Muscle of arm (tissue), 14 donors: ENCODE measurements at places on chromosomes 2 and 18. TPM values are rescaled to one million over a fixed set of nuclear protein-coding genes. Genes with fewer than 3 reads are reported as not detected.

DNA sequence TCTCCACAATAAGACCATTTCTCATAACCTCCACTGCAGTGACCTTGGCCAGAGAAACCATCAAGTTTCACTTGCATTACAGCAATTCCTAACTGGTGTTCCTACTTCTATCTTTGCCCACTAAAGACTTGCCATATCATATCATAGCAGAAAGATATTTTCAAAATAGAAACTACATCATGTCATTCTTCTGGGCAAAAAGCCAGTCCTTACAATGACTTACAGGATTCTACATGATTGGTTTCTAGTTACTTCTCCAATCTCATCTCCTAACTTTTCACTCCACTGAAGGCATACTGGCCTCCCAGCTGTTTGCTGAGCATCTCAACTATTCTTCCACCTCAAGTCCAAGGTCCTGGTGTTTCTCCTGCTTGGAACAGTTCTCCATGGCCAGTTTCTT, 151.4 kb downstream of the HNMT start:
- DNase-seq, result peak; percentile 2

DNA sequence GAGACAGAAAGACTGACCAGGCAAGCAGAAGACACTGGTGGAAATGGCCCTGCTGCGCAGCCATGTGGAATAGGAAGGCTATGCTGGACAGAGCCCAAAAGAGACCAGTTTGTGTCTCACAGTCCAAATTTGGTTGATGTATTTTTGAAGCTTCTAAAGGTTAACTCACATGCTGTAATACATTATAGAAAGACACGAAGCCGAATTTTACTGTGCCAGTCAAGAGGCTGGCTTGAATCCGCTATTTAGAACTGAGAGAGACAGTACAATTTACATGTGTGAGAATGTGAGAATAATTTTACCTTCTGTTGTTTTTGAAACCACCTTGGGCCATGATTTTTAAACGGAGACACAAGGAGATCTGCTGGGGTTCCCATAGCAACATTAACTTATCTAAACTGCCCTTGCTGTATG, 113.6 kb downstream of the METTL8 start:
- DNase-seq, result no peak

DNA sequence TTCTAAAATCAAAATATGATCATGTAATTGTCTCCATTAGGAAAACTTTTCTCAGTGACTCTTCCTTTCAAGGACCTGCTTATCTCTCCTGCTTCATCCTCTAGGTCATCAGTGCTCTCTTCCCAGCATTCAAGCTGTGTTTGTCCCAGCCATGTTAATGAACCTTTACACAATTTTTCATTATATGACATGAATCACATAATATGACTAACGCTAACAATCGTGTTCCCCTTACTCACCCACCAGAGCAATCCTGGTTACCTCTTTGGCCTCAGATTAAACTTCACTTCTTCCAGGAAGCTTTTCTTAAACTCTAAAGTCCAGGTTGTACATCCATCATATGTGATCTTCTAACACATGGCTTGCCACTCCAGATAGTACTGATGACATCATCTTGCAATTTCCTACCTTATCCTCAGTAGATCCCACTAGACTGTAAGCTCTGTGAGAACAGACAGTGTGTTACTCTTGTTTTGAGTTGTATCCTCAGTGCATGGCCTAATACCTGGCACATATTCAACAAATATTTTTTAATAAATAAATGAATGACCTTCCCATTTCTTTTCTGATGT, 882.9 kb upstream of the ZEB2 start:
- no peak for DNase-seq

CYP27C1 gene
- polyA plus RNA-seq, result 12.4 TPM

GRCh38 chr18:59232309-59233016, 12.5 kb downstream of the GRP start:
- DNase-seq, result no peak

DNA sequence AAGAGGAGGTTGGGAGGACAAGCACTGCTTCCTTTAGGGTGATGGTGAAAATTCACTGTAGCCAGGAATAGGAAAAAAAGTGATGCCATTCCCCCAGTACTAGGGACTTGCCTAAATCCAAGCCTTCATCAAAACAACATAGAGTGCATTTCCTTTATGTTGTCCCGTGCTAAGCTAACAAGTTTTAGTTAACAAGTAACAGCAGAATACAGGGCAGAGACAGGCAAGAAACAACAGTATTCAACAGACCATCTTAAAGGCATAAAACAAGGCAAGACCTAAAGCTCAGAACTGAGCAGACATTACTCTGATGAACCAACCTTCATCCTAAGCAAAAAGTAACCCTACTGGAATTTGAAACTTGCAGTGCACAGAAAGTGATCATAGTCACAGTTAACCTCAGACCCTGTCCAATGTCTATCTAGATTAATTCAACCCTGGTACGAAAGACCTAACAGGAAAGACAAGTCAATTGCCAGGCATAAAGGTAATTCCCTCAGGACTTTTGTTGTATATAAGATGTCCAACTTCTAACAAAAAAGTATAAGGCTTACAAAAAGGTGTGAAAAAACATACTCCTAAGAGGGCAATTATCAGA, 34.4 kb upstream of the GALNT1 start:
- DNase-seq, result no peak

- no peak for DNase-seq
Observed at GRCh38 chr2:10402062-10402585, 46.0 kb downstream of the ODC1 start.

GRCh38 chr2:240581811-240582210, 4.7 kb upstream of the CAPN10 start:
- DNase-seq, result no peak

DNA sequence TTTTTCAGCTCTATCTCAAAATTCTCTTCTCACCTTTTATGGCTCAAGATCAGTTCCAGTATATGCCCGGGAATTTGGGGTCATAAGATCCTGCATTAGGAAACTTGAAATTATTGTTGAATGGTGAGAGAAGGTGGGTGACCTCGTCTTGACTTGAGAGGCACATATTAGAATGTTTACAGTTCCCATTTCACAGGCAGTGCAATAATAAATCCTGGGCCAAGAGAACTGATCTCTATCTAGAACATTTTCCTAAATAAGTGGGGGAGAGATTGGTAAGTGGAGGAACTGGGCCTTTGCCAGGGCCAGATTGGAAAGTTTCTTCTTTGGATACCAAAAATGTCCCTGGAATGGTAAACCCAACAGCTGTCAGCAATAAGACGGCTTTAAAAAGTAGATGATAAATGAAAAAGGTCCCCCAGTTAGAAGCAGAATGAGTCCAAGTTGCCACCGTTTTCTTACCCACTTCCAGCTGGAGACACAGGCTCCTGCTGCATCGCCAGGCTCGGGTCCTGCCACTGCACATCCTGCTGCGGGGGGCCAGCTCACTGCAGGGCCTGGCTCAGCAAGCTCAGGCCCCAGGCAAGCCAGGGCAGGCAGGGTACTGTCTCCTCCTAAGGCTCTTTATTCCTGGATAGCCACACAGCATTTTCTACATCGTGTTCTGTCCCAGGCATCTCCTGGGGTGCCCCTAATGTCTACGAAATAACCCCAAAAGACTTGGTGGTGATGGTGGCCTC, 126.4 kb upstream of the EPAS1 start:
- no peak for DNase-seq

AGPS gene
- 30.2 TPM for polyA plus RNA-seq

DNA sequence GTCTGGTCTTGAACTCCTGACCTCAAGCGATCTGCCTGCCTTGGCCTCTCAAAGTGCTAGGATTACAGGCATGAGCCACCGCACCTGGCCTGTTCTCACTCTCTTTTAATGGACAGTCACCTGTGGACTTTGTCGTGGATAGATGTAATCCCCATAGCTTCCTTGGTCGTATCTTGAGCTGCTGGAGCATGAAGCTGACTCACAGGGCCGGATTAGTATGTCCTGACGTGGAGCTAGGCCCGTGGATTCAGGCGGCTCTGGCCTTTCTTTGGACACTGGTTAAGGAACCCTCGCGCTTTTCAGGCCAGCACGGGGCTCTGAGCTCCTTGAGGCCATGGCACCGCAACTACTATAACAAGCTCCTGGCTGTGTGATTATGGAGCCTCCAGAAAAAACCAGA, 27.5 kb upstream of the GBX2 start:
- DNase-seq, result no peak

ZNF521 gene
- 45.0 TPM for polyA plus RNA-seq

- DNase-seq, result no peak
Observed at GRCh38 chr18:69992776-69993175, 45.1 kb upstream of the CD226 start.

DNA sequence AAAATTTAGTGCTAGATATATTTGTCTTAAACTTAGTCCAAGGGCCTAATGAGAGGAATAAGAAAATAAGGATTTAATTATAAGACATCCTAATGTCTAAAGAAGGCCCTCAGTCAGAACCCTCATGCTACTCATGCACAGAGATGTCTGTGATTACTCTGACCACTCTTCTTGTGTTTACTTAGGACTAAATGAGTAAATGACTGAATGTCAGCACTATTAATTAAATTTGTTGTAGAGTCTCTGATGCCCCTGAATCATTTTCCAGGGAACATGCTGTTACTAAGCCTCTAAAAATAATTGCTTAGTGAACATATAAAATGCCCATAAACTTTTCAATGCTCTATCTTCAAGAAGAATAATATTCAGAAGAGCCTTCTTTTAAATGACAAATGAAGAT, 32.4 kb downstream of the GULP1 start:
- no peak for DNase-seq

COX7A2L gene
- polyA plus RNA-seq, result 163 TPM

DNA sequence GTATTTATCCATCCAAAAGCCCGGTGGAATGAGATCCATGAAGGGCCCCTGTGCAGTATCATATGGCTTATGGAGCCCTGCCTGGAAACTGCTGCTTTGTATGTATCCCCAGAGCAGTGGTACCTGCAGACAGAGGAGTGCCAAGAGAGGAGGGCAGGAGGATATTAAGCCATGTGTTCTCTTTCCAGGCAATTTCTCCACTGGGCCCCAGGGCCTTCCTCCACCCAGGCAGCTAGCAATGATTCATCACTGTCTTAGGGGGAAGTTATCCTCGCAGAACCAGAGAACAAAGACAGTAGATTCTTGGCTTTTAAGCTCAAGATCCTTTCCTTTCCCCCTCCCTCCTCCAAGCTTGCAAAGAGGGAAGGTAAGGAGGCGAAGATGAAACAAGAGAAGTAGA, 98.1 kb downstream of the LRRC30 start:
- no peak for DNase-seq

- no peak for DNase-seq
Observed at GRCh38 chr2:88097192-88097591, 29.6 kb downstream of the SMYD1 start.

DNA sequence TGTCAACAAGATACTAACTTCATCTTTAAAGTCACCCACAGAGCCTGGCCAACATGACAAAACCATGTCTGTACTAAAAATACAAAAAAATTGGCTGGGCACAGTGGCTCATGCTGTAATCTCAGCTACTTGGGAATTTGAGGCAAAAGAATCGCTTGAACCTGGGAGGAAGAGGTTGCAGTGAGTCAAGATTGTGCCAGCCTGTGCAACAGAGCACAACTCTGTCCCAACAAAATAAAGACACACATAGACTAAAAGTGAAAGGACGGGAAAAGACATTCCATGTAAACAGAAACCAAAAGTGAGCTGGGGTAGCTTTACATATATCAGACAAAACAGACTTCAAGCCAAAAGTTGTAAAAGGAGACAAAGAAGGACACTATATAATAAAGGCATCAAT, 34.8 kb downstream of the USP34 start:
- no peak for DNase-seq

NAT8 gene
- 0.23 TPM for polyA plus RNA-seq

NETO1 gene
- polyA plus RNA-seq, result not detected

GRCh38 chr2:29276151-29276550, 160.9 kb downstream of the CLIP4 start:
- no peak for DNase-seq

ANKRD30B gene
- polyA plus RNA-seq, result not detected

- no peak for DNase-seq
Observed at GRCh38 chr2:105919826-105920225, 175.1 kb downstream of the NCK2 start.

DNA sequence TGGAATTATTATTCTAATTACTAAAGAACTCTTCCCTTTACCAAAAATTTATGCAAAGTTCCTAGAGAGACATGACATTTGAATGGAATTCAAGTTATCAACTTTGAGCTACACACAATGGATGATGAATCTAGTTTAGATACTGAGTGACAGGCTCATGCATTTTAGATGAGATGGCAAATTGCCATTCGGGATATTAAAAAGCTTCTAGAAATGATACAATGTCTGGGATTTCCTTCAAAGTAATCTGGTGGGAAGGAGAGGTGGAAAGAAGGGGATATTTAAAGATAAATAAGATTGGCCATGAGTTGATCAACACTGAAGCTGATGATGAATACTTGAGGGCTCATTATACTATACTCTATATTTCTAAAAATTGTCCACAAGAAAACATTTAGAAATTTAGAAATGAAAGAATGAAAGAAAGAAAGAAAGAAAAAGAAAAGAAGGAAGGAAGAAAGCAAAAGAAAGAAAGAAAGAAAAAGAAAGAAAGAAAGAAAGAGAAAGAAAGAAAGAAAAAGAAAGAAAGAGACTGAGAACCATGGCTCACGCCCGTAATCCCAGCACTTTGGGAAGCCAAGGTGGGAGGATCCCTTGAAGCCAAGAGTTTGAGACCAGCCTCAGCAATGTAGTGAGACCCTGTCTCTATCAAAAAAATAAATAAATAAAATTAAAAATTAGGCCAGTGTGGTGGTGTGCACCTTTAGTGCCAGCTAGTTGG, 62.6 kb upstream of the NEDD4L start:
- no peak for DNase-seq

- DNase-seq, result no peak
Observed at GRCh38 chr2:42752816-42753813, 10.8 kb downstream of the OXER1 start.

GRCh38 chr18:53004798-53005197, 664.8 kb downstream of the DCC start:
- no peak for DNase-seq

- no peak for DNase-seq
Observed at GRCh38 chr2:57141269-57141668, 905.3 kb upstream of the VRK2 start.

- DNase-seq, result no peak
Observed at GRCh38 chr2:20465716-20466394, 19.0 kb downstream of the RHOB start.

DNA sequence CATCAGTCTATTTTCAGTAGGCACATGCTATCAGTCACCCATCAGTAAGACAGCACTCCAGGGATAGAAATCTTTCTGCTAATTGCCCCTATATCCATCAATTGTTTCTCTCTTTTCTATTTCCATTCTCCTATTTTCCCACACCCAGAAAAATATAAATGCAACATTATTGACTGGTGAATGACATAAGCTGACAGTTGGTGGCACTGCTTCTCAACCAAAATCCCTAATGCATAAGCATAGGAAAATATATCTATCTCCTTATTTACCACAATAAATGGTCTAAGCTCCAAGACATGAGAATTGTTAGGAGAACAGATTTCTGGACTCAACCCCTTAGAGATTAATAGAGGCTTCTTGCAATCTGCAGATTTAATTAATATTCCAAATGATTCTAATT, 64.0 kb upstream of the REG3A start:
- no peak for DNase-seq

PKDCC gene
- polyA plus RNA-seq, result 114 TPM

RBM44 gene
- polyA plus RNA-seq, result 0.92 TPM
